BJ (cell line): ENCODE measurements at places on chromosomes 3 and 15.

- peak; percentile 25 for DNase-seq
These were observed 80.5 kb downstream of the CRTC3 start for GRCh38 chr15:90610190-90610589.

- no peak for DNase-seq
These were observed 191.6 kb downstream of the CPNE4 start for GRCh38 chr3:131843174-131843573.

- no peak for DNase-seq
These were observed 9.4 kb upstream of the SACM1L start for GRCh38 chr3:45679805-45680204.

- no peak for DNase-seq
These were observed 4.5 kb downstream of the FETUB start for GRCh38 chr3:186644683-186645082.

DNA sequence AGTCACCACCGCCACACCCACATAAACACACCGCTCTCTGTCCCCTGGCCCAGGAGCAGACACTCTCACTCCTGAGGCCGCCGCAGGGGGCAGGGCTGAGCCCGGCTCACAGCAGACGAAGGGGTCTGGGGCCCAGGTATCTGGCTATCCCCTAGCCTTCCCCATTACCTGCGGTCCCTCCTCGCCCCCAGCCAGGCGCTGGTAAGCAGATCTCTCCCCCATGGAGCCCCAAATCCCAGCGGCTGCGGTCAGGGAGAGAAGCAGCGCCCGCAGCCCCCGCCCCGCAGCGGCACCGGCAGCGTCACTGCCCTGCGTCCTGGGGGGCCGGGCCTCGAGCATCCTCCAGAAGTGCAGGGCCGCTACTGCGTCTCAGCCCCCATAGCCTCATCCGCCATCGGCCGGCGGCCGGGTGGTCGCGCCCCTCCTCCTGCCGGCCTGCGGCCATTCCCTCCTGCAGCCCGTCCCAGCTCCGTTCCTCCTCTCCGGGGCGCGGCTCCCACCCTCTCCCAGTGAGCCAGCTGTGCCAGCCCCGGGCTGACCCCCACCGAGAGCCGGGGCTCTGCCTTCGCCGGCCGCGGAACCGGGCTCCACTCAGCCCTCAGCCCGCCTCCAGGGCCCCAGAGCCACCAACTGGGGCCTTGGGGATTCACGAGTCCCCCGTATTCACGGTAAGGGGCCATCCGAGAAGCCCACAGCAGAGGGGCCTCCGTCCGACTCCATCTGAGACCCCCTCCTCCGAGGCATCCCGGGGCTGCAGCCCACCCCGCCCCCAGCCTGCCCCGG is 13.1 kb downstream of the TNK2 start:
- DNase-seq, result no peak

GRCh38 chr3:48012659-48013058 is 3.6 kb downstream of the MAP4 start:
- DNase-seq, result no peak

DNA sequence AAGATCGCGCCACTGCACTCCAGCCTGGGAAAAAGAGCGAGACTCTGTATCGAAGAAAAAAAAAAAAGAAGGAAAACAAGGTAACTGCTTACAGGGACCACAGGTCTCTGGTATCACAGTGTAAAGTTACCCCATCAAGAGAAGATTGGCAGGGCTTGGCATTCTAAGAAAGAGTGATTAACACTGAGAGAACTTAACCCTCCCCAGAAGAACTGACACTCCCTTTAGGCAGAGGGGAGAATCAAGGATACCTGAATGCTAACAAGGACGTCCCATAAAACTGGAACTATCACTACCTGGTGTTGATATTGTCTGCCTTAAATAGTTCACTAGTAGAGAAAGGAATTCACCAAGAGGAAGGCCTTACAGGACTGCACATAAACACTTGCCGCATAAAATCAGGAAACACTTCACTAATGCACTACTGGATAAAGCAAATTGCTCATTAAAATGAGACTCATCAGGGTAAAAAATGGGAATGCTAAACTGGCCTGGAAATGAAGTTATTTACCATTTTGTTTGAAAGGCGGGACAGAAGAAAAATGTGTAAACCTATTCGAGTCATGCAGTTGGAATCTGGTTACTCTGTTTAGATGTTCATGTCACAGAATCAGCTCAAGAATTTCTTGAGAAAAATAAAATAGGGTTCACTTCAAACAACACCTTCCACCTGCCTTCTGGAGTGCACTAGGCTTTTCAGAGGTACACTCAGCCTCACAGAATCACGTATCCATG is 121.6 kb downstream of the FOXP1 start:
- DNase-seq, result no peak

DNA sequence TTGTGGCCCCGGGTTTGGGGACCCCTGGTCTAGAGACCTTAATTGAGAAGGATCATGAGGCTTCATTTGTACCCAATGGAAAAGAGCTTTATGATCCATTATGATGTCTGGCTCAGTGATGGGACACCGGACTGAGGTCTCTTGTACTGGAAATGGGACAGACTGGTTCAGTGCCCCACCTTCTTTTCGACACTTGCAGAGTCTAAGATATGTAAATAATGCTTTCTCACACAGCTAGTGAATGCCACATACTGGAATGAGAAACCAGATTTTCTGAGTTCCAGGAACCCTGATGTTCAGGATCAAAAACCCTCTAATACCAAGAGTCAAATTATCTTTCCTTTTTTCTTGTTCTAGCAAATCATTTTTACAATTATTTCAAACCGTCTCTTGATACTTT is 116.3 kb upstream of the ARPP21 start:
- no peak for DNase-seq
